Mammary epithelial cell (primary cell): ENCODE measurements at places on chromosomes 4 and X. TPM values are rescaled to one million over a fixed set of nuclear protein-coding genes. Genes with fewer than 3 reads are reported as not detected.

The GALNT7 gene
- 13.5 TPM for total RNA-seq

The FGFR3 gene
- 1.8 and 6.2 TPM in 2 replicates for total RNA-seq

The PPARGC1A gene
- total RNA-seq, result not detected in 2 replicates

The PDCL2 gene
- not detected for total RNA-seq

The XAGE1A gene
- not detected in 2 replicates for total RNA-seq
